ENCODE measurements at places on chromosomes 7 and 10.

DNA sequence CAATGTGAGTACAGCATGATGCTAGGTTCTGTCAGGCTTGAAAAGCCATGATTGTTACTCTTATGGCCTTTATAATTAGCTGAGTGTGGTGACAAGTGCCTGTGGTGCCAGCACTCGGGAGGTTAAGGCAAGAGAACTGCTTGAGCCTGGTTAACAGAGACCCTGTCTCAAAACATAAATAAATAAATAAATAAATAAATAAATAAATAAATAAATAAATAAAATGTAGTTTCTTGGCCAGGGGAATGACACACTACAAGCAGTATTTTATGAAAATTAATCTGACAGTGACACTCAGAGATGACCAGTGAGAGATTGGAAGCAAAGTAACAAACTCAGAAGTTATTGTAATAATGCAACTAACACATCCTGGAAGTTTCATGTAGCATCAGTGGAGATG lies 2.3 kb upstream of the MORN4 start:
- no peak for DNase-seq

DNA sequence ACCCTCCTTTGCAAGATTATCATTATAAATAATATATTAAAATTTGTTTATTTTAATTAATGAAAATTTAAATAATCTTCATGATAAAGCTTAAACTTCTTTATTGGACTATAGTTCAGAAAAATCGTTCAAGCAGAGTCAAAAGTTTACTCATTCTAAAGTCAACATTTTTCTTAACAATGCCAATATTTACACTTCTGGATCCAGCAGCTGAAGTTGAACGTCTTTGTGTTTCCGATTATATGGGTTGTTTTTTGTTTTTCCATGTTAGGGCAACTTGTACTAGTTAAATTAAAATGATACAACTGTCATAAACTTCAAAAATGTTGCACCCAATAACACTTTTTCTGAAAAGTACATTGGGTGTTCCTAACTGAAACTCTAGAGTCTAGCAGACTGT lies 43.8 kb downstream of the GRB10 start:
- DNase-seq, result no peak

GRCh38 chr10:63819753-63820329 lies 298.6 kb downstream of the REEP3 start:
- DNase-seq, result no peak

DNA sequence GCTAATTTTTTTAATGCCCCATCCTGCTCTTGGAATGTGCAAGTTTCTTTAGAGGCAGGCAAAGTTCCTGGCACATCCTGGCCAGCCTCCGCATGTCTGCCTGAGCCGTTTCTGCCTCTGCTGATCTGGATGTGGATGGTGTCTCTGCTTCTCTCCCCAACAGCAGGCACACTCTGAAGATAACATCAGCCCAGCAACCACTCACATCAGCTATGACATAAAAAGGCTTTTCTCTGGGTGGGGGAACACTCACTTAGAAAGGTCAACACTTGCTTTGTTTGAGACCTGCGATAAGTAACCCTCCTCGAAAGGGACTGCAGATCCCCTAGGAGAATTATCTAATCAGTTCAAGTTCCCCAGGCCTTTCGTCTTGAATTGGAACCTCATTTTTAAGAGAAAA lies 142.9 kb downstream of the FGFR2 start:
- DNase-seq, result no peak

Measured in stimulated activated CD4-positive, alpha-beta T cell treated with anti-CD3 and anti-CD28 coated beads, Interleukin-15, amount 100 ng/mL, for 1 hour (primary cell).